ENCODE measurements at places on chromosomes 3 and 15.

GRCh38 chr3:62962714-62963113, 87.5 kb upstream of the CADPS start:
- no peak for DNase-seq
- H3K36me3 ChIP-seq = no peaks in the 10 kb centered on the region
- H3K4me3 ChIP-seq = no peak overlapping the region
- no peaks in the 10 kb centered on the region for H3K27me3 ChIP-seq
- no peaks in the 10 kb centered on the region for H3K4me1 ChIP-seq
- H3K27ac ChIP-seq = no peak overlapping the region

DNA sequence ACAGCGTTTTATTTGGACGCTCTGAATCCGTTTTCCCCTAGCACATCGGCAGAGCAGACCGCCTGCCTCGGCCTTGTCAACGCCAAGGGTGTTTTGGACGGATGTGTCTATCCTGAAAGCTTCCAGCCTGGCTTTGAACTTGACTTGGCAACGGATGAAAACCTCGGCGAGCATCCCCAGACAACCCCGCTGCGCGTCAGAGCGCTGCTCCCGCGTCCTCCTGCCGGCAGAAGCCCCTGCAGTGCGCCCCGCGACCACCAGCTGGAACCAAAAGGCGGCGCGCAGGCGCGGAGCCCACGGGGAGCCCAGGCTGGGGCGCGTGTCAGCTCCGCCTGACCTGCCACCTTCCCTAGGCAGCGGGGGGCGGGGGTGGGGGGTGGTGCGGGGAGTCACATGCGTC, 26.2 kb upstream of the ARL8B start:
- no peak for DNase-seq
- H3K4me3 ChIP-seq = no peak overlapping the region
- H3K36me3 ChIP-seq = no peaks in the 10 kb centered on the region
- peaks cover 30% of the 10 kb centered on the region for H3K27me3 ChIP-seq

GRCh38 chr3:46480491-46481195, 15.9 kb upstream of the LTF start:
- no peak overlapping the region for H3K4me3 ChIP-seq
- H3K36me3 ChIP-seq = no peaks in the 10 kb centered on the region
- DNase-seq = no peak
- H3K4me1 ChIP-seq = peaks cover 20% of the 10 kb centered on the region
- peaks cover 21% of the 10 kb centered on the region for H3K27me3 ChIP-seq

GRCh38 chr3:106830334-106830733, 546.9 kb upstream of the CCDC54 start:
- peaks cover 52% of the 10 kb centered on the region for H3K4me1 ChIP-seq
- H3K27ac ChIP-seq = no peak overlapping the region
- H3K36me3 ChIP-seq = peaks cover 15% of the 10 kb centered on the region
- H3K4me3 ChIP-seq = no peak overlapping the region
- DNase-seq = no peak

GRCh38 chr3:32217339-32217738, 21.1 kb upstream of the CMTM8 start:
- H3K4me1 ChIP-seq = no peaks in the 10 kb centered on the region
- peaks cover 21% of the 10 kb centered on the region for H3K27me3 ChIP-seq
- DNase-seq = no peak
- H3K36me3 ChIP-seq = no peaks in the 10 kb centered on the region
- no peak overlapping the region for H3K4me3 ChIP-seq

DNA sequence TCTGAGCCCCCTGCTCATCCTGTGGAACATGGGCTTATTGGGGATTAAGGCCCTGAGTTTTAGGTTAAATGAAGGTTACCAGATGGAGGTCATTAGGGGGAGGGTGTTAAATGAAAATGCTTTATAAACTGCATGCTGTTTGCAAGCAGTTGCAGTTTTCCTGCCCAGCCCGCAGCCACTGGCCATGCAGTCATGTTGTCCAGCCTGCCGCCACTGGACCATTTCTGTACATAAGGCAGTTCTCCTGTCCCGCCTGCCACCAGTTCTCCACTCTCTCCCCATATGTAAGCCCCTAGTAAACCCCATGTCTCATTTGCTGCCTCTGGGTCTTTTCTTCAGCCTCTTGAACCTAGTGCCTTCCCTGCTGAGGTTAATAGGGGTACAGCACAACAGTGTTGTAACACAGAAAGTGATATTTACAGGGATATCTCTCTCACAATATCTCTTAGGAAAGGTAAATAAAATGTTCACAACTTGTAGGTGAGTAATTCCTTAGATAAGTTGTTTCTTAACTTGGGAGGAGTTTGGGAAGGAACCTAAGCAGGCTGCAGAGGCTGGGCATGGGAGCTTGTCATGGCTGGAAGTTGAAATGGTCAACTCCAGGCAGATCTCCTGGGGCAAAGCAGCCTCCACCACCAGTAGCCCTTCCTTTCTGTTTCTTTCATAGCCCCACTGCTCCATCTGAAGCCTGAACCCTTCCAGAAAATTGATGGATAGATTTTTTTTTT, 148.2 kb downstream of the CMSS1 start:
- H3K27me3 ChIP-seq = no peaks in the 10 kb centered on the region
- no peak overlapping the region for H3K4me3 ChIP-seq
- no peaks in the 10 kb centered on the region for H3K36me3 ChIP-seq
- no peak overlapping the region for H3K27ac ChIP-seq

GRCh38 chr15:57566834-57567233, 24.9 kb upstream of the MYZAP start:
- H3K27me3 ChIP-seq = peaks cover 5% of the 10 kb centered on the region
- peaks cover 32% of the 10 kb centered on the region for H3K4me1 ChIP-seq
- DNase-seq = peak; percentile 56
- no peaks in the 10 kb centered on the region for H3K36me3 ChIP-seq
- H3K27ac ChIP-seq = peak overlapping the region; percentile 17

DNA sequence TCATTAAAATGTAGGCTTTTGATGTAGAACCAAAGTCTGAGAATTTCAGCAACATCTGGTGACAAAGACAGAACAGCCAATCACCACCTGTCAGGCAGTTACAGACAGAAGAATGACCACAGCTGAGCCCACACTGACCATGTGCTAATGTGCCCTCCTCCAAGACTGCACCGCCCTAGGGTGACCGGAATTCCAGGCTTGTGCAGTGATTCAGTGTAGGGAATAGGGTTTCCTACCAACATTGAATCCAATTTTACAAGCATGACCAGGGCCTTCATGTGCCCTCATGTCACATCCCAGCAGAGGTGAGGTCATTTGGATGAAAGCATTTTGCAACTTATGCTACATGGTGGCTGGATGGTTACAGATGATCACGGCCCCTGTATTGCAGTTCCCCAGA, 412.5 kb downstream of the SOX2 start:
- H3K4me3 ChIP-seq = no peak overlapping the region
- H3K27me3 ChIP-seq = no peaks in the 10 kb centered on the region
- H3K27ac ChIP-seq = no peak overlapping the region
- H3K4me1 ChIP-seq = no peaks in the 10 kb centered on the region
- DNase-seq = no peak

- H3K27me3 ChIP-seq = peaks cover 3% of the 10 kb centered on the region
- H3K27ac ChIP-seq = peak overlapping the region; percentile 68
- peaks cover 26% of the 10 kb centered on the region for H3K4me1 ChIP-seq
- peak overlapping the region; percentile 5 for H3K4me3 ChIP-seq
- peaks cover 10% of the 10 kb centered on the region for H3K36me3 ChIP-seq
- DNase-seq = no peak
Observed at GRCh38 chr15:74443100-74443909, 9.5 kb upstream of the SEMA7A start.

DNA sequence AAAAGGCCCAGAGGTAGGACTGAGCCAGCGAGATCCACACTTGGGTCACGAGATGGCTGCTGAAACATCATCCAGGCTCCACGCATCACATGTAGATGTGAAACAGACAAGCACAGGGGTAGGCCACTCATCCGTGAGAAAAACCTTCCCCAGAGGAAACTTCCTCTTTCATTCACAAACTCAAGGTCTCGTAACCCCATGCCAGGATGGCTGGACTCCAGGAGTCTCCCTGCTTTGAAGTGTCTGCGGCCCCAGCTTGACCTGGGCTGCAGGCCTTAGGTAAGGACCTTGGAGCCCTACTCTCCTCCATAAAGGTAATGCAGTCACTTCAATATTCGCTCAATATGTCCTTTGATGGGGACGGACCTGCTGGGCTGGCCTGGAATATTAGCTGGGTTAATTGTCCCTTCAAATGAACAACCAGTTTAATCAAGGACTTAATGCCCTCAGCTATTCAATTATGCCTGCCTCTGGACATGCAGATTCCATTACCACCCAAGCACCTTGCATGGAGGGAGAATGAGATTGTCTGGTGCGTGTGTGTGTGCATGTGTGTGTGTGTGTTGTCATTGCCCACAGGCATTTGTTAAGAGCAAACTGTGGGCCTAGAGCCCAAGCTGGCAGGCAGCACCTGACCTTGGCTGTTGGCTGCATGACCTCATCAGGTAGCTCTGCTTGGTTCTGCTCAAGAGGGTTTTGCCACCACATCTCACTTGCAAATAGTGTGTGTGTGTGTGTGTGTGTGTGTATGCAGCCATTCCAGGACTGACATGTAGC, 186.9 kb upstream of the TLE3 start:
- H3K4me1 ChIP-seq = peaks cover 27% of the 10 kb centered on the region
- no peaks in the 10 kb centered on the region for H3K36me3 ChIP-seq
- H3K27ac ChIP-seq = no peak overlapping the region
- H3K4me3 ChIP-seq = no peak overlapping the region
- peaks cover 7% of the 10 kb centered on the region for H3K27me3 ChIP-seq

GRCh38 chr3:38147421-38147820, 9.0 kb downstream of the MYD88 start:
- H3K4me3 ChIP-seq = no peak overlapping the region
- H3K27ac ChIP-seq = no peak overlapping the region
- peaks cover 7% of the 10 kb centered on the region for H3K27me3 ChIP-seq
- H3K36me3 ChIP-seq = peaks cover 8% of the 10 kb centered on the region
- peaks cover 16% of the 10 kb centered on the region for H3K4me1 ChIP-seq
- no peak for DNase-seq

- H3K4me3 ChIP-seq = no peak overlapping the region
- H3K27me3 ChIP-seq = peaks cover 6% of the 10 kb centered on the region
- H3K36me3 ChIP-seq = no peaks in the 10 kb centered on the region
- DNase-seq = no peak
- no peak overlapping the region for H3K27ac ChIP-seq
- peaks cover 13% of the 10 kb centered on the region for H3K4me1 ChIP-seq
Observed at GRCh38 chr15:82297546-82297945, 34.9 kb downstream of the SAXO2 start.

Measured in HFFc6 (cell line).